ENCODE measurements at places on chromosomes 13 and 19.

DNA sequence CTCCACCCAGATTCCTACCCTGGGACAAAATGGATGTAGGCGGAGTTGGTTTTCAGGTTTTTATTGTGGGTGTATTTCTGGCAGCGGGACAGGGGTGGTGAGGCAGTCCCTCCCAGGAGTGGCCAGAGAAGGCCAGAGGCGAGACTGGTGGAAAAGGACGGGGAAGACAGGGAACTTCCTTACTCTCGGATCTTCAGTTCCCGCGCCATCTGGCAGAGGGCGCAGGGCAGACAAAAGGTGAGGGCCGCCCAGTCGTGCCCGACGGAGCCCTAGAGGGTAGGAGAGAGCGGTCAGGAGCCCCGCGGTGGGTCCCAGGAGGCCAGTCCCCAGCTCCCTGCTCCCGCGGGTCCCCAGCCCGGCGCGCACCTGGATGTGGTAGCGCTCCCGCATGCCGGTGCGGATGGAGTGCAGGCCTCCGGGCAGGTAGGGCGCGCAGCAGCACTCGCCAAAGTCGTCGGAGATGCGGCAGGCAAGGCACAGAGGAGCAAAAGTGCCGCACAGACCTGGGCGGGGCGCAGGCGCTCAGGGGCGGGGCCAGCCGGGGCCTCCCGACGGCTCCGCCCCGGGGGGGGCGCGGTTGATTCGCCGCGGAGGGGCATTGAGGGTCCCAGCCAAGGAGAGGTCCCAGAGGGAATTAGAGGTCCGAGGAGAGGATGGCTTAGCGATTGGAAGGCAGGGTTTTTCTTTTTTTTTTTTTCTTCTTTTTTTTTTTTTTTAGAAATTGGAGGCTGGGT is 3.0 kb downstream of the CNFN start:
- no peak for DNase-seq

- no peak for DNase-seq
Measured at GRCh38 chr19:14450168-14450874, 17.2 kb downstream of the PKN1 start.

DNA sequence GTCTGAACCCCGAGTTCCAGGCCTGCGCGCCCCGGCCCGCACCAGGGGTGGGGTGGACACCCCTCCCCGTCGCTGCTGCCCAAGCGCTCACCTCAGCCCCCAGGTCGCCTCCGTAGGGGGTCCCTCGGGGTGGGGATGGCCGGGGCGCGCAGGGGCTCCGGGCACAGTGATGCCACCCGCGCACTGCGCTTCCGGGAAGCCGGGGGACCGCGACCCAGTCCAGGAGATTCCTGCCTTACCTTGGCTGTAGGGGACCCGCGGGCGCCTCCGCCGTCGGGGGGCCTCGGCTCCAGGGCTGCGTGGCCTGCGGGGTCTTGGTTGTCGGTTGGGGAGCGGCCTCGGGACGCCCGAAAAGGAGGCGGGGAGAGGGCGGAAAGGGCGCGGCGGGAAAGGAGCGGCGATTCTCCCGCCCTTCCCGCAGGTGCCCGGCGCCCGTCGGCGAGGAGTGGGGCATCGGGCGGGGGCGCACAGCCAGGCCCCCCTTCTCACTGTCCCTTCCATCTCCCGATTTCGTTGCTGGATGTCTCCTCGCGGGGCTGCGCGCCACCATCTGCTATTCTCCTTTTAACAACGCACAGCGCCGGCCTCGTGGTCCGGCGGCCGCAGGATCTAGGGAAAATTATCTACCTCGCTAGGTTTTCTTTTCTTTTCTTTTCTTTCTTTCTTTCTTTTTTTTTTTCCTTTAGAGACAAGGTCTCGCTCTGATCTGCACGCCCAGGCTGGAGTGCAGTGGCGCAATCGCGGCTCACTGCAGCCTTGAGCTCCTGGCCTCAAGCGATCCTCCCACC is at the start of gene KEAP1:
TSS of gene KEAP1 (minus strand) at position 355 of the 788 bp plus-strand sequence. CDS start 3,323 bp downstream, outside the sequence.
- no peak for DNase-seq

- no peak for DNase-seq
Measured at GRCh38 chr13:75763512-75763911, 127.4 kb downstream of the LMO7 start.

DNA sequence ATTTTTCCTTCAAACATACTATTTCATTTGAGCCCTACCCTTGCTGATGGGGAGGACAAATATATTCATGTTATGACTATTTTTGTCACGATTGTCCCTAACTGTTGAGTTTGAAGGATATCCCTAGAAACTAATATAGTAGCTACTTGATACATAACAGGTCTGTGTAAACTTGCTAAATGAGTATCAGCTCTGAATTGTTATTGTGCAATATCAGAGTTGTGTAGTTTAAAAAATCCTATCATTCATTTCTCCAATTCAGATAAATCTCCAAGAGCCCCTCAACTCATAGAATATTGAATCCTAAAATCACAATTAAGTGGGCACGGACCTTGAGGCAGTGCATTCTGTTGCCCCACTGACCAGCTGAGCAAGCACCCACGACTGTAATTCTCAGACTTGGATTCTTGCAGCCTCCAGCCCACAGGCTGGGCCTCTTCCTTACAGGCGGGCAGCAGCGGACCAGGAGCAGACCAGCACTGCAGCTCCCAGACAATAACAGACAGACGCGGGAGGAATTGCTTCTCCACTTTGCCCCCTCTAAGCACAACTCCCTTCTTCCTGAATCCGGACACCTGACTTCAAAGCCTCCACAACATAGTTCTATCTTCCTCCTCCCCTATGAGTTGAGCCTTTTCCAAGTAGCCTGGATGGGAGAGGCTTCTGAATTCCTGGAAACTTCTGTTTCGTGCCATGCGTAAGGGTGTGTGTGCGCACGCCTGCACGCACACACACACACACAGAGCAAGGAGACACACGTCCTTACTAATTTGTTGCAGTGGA is 337.6 kb upstream of the ARGLU1 start:
- no peak for DNase-seq

GRCh38 chr13:112836940-112837339 is 132.1 kb upstream of the MCF2L start:
- no peak for DNase-seq

DNA sequence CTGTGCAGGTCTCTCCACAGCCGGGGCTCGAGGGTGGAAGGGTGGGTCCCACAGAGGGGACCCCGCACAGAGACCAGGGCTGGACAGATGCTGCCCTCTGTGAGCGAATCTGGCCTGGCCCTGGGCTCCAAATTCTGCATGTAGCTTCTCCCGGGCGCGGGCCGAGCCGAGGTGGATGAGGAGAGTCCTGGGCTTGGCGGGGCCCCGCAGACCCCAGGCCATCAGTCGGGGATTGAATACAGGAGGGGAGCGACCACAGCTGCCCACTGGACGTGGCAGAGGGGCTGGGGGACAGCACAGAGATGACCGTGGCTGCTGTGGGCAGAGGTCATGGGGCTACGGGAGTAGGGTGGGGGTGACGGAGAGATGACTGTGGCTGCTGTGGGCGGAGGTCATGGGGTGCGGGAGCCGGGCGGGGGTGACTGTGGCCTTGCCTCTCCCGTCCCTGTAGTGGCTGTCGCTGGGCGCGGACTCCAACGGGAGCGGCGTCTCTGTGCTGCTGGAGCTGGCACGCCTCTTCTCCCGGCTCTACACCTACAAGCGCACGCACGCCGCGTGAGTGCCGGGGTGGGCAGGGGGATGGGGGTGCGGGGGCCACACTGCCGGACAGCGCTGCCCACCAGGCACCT is 15.5 kb downstream of the NCLN start:
- DNase-seq = no peak

DNA sequence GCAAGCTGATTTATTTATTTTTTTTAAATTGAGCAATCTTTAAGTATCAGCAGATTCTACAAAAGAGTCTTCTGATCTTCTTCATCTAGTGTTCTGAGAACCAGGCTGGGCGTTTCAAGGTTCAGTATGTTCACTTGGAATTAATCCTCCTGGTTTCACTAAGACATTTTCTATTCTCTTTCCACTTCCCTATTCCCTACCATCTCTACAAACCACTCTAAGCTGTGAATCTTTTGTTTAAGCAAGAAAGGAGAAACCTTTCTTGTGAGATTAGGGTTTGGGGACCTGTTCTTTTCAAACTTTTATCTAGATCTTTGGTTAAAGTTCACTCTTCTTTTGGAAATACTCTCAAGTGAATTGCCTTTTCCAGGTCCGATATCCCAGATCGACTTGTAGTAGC is 59.3 kb downstream of the URI1 start:
- DNase-seq = no peak

DNA sequence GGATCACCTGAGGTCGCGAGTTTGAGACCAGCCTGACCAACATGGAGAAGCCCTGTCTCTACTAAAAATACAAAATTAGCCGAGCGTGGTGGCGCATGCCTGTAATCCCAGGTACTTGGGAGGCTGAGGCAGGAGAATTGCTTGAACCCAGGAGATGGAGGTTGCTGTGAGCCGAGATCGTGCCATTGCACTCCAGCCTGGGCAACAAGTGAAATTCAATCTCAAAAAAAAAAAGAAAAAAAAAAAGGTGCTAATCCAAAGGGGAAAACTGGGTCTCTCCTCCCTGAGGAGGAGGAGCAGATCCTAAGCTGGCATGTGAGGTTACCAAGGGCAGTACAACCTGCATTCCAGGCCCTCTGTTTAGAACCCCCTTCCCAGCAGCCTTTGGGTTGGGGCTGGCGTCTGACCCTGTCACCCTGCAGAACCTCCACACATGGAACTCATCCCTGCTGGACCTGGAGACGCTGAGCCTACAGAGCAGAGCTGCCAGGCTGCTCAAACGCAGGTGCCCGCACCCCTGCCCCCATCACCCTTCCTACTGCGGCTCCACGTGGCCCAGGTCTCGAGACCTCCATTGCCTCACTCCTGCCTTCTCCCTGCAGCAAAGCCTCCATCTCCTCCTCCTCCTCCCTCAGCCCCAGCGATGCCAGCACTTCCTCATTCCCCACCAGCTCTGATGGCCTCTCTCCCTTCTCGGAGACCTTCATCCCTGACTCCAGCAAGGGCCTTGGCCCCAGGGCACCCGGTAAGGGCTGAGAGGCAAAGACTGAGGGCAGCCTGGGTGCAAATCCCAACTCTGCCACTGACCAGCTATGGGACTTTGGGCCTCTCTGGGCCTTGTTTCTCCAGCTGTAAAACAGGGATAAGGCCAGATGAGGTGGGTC is 6.7 kb downstream of the PROSER3 start:
- no peak for DNase-seq

DNA sequence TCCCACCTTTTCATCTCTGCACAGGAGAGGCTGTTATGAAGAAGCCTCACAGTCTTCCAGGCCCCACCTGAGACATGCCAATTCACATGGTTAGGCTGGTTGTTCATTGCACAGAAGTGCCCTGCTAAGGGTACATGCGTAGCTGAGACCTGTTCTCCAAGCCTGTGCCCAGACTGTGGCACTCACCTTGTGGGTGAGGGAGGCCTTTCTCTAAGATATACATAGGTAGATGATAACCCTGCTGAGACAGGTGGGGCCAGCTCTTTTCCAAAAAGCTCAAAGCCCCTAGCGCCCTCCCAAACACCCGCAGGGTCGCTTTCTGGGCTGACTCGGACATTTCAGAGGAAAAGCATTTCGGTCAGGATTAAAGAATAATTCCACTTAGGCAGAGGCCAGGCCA is 53.5 kb upstream of the ZNF507 start:
- DNase-seq = no peak

GRCh38 chr13:23105051-23105450 is 75.7 kb upstream of the SGCG start:
- no peak for DNase-seq

DNA sequence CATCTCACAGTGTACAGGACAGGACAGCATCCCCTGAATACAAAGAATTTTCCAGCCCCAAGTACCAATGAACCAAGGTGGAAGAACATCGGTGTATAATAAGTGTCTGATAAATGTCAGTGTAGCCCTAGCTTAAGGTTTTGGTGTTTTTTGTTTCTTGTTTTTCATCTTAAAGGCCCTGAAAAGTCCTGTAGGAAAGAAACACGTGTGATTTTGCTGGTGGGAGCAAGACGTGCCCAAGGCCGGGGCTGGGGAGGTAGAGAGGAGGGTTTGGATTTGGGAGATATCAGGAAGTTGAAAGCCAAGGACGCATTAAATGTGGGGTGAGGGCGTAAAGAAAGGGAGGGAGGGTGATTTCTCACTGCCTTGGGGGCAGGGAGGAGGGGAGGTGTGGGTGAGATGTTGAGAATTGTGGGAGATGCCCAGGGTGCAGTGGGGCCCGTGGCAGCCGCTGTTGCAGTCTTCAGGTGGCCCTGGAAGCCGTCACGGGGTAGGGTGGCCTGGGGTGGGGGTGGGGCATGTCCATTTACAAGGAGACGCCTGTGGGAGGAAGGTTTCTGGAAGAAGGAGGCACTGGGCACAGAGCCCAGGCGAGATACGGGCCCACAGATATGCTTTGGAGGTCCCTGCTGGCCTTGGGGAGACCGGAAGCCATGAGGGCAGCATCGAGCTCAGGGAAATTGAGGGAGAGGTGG is 6.7 kb downstream of the CAMSAP3 start:
- DNase-seq = no peak

DNA sequence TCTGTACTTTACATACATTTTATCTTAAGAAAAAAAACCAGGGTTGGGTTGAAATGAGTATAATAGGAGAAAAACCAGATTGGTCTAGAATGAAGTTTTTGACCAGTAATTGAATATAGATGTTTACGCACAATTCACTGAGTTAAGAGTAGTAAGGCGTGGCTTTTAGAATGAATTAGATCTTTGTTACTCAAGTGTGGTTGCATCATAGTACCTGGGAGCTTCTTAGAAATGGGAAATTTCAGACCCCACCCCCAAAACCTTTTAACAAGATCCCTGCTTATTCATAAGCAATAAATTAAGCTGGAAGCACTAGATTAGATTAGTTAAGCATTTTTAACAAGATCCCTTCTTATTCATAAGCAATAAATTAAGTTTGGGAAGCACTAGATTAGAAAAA is 28.7 kb upstream of the LMO7 start:
- DNase-seq = no peak

Data from AG04449 (cell line).